ENCODE measurements at places on chromosomes 7 and 10.

DNA sequence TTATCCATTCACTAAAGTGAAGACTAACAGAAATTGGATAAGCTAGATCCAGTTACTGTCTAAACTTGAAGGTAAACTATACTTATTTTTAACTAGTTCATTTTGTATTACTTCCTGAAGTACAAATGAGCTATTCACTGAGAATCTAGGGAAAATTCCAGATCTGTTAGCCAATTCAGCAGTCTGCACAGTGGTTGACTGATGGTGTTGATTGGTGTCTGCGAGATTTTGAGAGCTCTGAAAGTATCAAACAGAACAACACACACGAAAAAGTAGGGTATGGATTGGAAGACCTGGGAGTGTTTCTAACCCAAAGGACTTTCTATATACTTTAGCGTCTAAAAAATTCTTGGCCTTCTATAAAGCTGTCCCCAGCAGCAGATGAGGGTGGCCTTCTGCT lies 33.6 kb upstream of the AGR2 start:
- H3K4me1 ChIP-seq: no peaks in the 10 kb centered on the region
- H3K27me3 ChIP-seq: no peaks in the 10 kb centered on the region
- no peak for DNase-seq

GRCh38 chr7:50449501-50449880 lies 659 bp downstream of the FIGNL1 start:
- peak overlapping the region; percentile 58 for H3K4me3 ChIP-seq
- peak overlapping the region; percentile 37 for H3K27ac ChIP-seq
- H3K36me3 ChIP-seq: no peaks in the 10 kb centered on the region
- peaks cover 15% of the 10 kb centered on the region for H3K4me1 ChIP-seq
- no peak for DNase-seq
- H3K27me3 ChIP-seq: no peaks in the 10 kb centered on the region

GRCh38 chr10:7563368-7563767 lies 103.4 kb downstream of the ITIH5 start:
- peak; percentile 60 for DNase-seq
- no peaks in the 10 kb centered on the region for H3K27me3 ChIP-seq
- no peak overlapping the region for H3K27ac ChIP-seq
- no peaks in the 10 kb centered on the region for H3K36me3 ChIP-seq
- no peak overlapping the region for H3K4me3 ChIP-seq

DNA sequence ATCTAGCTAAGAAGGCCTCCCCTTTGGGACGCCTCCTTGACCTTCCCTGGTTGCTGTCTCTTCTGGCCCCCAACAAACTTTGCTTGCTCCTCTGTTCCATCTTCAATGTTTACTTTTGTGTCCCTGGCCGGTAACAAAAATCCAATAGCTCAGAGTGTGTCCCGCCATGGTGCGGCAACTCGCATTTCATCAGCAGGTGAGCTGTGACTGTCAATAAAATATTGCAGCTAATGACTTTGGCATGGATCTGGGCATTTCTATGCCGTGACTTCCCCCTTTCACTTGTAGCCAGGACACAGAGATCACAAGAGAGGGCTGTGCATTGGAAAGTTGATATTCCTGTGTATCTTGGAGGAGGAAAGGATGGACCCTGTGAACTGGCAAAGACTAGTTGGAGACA lies 317.6 kb downstream of the RPS24 start:
- no peaks in the 10 kb centered on the region for H3K4me1 ChIP-seq
- no peaks in the 10 kb centered on the region for H3K27me3 ChIP-seq
- H3K4me3 ChIP-seq: no peak overlapping the region

GRCh38 chr7:67267914-67268313 lies 271.3 kb downstream of the TYW1 start:
- DNase-seq: no peak
- no peaks in the 10 kb centered on the region for H3K36me3 ChIP-seq
- no peaks in the 10 kb centered on the region for H3K27me3 ChIP-seq
- H3K4me3 ChIP-seq: no peak overlapping the region

DNA sequence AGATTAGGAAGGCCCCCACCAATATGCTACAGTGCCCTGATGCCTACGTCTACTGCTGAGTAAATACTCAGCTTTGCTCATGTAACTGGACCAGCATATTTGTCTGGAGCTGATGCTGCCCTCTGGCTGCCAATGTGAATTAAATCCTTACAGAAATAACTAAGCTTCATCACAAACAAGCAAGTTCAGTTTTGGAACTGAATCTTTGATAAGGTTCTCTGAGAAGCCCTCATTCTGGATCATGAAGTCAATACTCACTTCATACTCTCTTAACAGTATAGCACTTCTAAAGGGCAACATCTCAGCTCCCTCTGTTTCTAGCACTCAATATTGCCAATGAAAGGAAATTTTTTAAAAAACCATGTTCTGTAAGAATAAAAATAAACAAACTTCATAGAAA lies 246.7 kb downstream of the ETV1 start:
- DNase-seq: peak; percentile 56
- no peaks in the 10 kb centered on the region for H3K36me3 ChIP-seq
- no peaks in the 10 kb centered on the region for H3K4me1 ChIP-seq
- no peak overlapping the region for H3K27ac ChIP-seq

Measured in body of pancreas (tissue), 4 donors.